ENCODE measurements at places on chromosomes 5 and 9.

GRCh38 chr5:172660974-172661373 is 19.9 kb downstream of the NEURL1B start:
- DNase-seq = no peak

DNA sequence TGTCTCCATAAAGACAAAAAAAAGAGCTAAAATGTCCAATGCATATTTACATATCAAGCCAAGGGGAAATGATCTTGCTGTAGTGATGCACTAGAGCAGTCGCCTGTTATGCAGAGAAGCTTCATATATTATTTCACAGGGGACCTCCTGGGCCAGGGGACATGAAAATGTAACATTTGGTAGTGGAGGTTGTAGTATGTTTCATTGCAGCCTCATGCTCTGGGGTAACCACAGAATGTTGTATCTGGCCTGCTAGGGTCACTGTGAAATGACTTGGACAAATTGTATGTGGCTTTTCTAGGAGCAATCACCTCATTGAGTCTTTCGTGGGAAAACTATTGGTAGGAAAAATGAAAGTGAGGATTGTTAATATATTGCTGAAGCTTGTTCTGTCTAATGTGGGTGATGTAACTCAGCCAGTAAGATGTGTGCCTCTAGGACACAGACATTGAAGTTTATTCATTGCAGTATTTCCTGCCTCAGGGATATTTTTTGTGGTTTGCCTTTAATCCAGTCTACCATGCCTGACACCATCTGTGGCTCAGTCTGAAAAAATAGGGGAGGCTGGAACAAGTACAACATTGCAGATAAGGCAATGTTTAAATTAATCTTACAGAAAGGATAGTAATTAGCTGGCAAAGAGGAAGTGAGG is 430.8 kb upstream of the TNC start:
- DNase-seq = no peak

DNA sequence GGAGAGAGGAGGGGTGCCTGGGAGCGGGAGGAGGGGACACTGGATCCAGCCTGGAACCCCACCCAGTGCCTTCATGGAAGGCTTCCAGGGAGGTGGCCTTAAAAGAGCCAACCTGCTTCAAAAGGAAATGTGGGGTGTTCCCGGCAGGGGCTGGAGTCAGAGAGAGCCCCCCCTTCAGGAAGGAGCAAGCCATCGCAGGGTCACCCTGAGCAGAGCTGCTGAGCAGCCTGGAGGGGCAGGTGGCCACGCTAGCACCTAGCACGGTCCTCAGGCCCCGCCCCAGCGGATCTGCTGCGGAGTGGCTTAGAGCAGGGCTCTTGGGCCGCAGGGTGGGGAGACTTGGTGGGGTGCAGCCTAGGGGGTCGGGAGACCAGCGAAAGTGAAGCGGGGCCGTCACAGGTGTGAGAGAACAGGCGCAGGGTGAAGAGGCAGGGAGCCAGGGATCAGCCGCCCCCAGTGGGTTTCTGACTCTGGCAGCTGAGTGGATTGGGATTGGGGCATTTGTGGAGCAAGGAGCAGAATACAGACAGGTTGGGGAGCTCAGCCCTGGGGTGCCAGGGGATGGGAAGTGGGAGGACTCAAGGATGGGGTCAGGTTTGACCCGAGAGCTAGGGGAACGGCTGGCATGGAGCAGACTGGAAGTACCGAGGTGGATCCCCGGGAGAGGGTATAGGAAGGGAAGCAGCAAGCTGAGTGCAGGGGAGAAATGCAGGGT is 1.5 kb downstream of the LCN2 start:
- no peak for DNase-seq

DNA sequence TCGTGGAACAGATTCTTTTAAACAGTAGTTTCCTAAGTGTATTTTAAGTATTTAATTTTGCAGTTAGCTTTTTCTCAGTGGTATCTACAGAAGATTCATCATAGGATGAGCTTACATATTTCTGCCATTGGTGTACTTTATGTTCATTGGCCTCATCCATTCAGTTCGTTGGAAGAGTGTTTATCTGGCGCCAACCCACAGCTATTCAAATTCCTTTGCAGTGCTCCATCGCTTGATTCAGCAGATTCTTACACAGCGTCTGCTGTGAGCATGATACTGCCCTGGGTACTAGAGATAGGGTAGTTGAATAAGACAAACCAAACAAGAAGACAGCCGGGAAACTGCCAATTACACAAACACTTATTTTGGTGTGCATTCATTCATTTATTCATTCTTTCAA is 55.1 kb downstream of the NUP214 start:
- DNase-seq = no peak

GRCh38 chr5:93582677-93583438 is at the start of gene NR2F1:
NR2F1 (plus strand) TSS chr5:93583222; CDS start chr5:93585024, 1,802 bp downstream.
- DNase-seq = no peak

DNA sequence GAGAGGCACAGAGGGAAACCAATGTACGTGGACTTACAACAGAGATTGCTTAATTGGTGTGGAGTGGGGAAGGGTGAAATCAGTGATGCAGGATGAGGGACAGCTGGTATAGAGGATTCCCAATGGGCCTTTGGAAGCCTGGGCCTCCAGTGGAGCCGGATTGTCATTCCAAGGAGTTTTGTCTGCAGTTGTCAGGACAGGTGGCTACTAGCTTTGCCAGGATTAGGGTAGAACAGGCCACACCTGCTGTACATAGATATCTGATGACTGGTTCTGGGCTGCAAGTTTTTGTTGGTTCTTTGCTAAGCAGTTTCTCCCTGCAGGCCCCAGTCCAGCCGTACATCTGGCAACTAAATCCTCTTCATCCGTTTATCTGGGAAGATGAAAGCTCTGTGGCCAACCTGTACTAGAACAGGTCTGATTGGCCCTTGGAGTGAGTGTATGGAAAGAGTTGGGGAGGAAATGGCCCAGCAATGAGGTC is 4.2 kb downstream of the SKP2 start:
- no peak for DNase-seq

DNA sequence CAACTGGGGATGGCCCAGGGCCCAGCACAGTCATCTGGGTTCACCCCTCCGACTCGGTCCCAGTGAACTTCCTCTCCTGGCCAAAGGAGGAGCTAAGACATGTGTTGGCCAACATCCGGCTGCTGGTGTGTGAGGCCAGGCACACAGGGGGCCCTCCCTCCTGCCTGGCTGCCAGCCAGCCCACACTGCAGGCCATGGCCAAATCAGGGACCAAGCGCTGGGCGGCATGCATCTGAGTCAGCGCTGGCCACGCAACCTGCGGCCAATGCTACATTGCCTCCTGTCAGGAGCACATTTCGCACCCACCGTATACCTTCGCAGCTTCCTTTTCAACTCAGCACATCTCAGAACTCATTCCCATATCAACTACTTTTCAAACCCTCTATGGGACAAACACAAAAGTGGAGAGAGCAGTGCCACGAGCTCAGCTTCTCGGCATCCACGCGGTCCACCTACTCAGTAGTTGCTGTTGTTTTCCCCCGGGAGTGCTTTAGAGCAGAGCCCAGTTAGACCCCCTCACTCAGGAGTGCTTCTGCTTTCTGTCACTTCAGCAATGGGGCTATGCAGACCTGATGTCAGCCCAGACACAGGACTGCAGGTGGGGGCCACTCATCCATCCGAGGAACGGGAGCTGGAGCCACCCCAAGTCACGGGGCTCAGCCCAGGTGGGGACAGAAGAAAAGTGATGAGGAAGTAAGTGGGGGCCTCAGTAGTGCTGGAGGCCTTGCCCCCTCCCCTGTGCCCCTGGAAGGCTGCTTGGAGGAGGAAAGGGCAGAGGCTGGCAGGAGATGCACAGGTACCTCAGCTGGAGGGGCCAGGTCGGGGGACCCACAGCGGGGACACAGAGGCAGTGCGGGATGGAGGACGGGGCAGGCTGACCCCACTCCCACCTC is 13.9 kb downstream of the NINJ1 start:
- DNase-seq = no peak

DNA sequence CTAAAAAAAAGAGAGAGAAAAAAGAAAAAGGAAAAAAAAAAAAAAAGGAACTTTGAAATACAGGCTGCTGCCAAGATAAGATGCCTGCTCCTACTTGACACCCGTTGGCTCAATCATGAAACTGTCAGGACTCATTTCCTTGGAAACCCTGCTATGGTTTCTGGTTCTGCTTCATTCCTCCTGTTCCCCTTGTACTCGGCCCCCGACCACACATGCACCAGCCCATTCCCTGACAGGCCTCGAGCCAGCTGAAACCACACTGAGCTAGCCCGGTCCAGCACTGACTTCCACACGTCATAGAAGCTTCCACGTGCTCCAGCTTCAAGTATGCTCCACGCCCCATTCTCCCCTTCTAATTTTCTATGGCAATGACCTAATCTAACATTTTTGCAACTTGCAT is 93.2 kb downstream of the MYO10 start:
- no peak for DNase-seq

GRCh38 chr9:128383791-128384190 is 12.6 kb downstream of the URM1 start:
- no peak for DNase-seq

- DNase-seq = no peak
Measured at GRCh38 chr9:757246-757881, 84.1 kb upstream of the DMRT1 start.

DNA sequence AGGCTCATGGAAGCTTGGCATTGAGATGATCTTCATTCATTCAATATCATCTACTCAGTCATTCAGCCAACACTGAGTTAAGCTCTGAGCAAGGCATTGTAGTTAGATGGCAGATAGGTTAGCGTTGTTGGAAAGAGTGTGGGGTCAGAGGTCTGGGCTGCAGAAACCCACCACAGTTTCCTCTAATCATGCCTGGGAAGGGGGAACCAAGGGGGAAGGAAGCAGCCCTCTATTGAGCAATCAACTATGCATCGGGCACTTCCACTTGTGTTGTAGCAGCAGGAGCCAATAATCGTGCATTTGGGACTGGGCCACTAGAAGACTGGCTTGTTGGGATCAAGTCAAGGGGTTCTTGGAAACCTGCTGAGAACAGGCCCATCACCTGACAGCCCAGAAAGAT is 139.1 kb downstream of the PIP5K1B start:
- DNase-seq = no peak

- no peak for DNase-seq
Measured at GRCh38 chr9:26779062-26779461, 113.5 kb downstream of the CAAP1 start.

DNA sequence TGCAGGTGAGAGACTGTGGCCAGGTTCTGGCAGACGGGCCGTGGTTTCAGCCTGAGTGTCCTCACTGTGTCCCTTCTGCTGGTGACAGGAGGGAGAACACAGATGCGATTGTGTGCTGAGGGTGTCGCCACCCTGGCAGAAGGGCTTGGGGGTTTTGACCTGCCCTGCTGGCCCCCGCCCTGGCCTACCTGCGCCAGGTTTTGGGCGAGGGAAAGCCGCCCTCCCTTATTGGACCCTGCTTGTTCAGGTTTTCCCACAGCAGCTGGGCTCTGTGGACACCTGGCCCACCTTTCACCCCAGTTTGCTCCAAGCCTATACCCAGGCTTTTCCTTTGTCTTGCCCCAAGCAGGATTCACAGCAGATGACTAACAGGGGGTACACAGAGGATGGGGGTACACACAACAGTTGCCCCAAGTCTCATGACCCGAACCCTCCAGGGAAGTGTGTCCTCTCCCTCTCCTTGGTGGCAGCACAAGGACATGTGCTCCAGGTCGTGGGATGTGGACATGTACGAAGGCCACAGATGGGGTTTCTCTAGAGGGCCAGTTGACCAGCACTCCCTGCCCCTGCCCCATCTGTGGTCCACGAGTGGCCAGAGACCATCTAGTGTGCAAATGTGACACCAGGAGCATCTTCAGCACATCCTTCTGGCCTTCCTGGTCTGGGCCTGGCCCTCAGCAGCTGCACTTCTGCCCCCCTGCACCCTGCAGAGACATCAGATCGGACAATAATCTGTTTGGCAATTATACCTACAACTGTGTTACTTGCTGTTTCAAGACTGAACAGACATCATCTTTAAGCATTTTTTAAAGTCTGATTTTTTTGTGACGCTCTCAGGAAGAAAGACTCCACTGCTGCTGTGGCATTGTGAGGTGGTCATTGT is 265.8 kb upstream of the IRX4 start:
- DNase-seq = no peak

- no peak for DNase-seq
Measured at GRCh38 chr5:14450018-14450524, 131.5 kb upstream of the OTULINL start.

- DNase-seq = no peak
Measured at GRCh38 chr9:16092142-16093091, 539.6 kb downstream of the CCDC171 start.

GRCh38 chr9:21974343-21974721 is 19.9 kb downstream of the CDKN2A start:
- no peak for DNase-seq
